Fibroblast of skin of left quadriceps (primary cell): ENCODE measurements at places on chromosomes 16 and 17.

DNA sequence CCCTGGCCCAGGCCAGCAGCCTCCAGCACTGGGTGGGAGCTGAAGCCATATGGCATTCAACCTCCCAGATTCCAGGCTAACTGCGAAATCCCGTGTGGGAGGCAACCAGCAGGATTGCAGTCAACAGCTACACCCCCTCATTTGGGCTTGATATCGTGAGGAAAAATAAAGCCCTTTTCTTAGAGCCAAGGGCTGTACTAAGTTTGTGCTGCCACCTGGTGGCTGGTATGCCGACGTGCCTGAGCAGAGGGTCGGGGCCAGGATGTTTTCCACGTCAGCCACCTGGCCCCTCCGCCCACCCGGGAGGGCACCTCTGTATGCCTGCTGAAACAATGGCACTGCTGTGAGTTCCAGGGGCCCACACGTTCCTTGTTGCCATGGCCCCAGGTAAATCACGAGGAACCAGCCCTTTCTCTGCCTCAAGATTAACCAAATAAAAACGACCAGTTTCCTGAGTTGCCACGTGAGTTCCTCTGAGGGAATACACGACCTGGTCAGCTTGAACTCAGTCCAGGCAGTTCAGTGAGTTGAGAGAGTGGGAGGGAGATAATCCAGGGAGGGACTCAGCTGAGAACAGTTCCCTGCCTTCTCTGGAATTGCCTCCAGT, 9.0 kb downstream of the TMEM98 start:
- DNase-seq: peak; percentile 41

DNA sequence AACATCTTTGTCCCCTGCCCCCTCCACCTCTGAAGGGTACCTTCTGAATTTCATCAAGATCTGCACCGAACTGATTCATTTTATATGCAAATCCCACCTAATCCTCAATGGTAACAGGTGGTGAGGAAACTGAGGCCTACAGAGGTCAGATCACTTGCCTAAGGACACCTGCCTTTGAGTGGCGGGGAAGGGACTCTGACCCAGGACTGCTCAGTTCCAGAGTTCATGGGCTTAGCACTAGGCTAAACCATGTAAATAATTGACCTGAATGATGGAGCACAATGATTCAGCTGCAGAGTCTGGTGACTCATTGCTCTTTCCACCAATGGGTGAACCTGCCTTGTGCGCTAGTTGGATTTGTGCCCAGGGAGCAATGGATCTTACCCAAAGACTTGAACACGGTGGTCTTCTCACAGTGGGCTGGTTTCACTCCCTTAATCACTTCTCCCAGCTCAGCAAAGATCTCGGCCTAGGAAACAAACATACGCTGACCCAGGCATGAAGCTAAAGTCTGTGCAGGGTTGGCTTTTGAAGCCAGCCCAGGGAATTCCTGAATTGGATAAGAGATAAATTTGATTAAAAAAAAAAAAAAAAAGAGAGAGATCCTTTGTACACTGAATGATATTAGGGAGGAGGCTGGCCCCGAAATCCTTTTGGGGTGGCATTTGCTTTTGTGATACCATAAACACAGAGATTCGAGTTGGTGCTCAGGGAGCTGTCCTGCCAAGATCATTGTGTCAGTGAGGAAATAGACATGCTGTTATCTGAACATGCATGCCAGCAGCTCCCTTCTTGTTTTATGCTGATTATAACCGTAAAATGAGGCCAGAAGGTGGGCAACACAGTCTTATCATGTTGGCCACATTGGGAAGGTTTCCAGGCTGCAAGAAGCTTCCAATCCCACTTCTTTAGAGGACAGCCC, 17.0 kb downstream of the CRYM start:
- peak; percentile 69 for DNase-seq

DNA sequence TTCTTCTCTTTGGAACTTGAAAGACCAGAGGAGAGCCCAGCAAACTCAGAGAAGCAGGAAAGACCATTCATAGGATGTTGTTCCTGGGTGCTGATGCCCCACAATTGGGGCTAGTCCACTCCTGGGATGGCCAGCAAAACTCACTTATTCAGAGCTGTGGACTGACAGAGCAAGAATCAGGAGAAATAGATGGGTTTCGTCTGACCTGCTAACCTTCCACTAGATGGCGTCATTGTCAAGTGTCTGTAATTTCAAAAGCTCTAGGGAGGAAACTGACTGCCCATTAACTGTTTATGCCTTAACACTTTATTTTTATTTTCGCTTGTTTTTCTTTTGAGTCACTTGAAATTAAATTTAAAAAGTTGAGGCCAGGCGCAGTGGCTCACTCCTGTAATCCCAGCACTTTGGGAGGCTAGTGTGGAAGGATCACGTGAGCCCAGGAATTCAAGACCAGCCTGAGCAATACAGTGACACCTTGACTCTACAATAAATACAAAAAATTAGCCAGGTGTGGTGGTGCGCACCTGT, 28.7 kb upstream of the MILR1 start:
- peak; percentile 64 for DNase-seq

DNA sequence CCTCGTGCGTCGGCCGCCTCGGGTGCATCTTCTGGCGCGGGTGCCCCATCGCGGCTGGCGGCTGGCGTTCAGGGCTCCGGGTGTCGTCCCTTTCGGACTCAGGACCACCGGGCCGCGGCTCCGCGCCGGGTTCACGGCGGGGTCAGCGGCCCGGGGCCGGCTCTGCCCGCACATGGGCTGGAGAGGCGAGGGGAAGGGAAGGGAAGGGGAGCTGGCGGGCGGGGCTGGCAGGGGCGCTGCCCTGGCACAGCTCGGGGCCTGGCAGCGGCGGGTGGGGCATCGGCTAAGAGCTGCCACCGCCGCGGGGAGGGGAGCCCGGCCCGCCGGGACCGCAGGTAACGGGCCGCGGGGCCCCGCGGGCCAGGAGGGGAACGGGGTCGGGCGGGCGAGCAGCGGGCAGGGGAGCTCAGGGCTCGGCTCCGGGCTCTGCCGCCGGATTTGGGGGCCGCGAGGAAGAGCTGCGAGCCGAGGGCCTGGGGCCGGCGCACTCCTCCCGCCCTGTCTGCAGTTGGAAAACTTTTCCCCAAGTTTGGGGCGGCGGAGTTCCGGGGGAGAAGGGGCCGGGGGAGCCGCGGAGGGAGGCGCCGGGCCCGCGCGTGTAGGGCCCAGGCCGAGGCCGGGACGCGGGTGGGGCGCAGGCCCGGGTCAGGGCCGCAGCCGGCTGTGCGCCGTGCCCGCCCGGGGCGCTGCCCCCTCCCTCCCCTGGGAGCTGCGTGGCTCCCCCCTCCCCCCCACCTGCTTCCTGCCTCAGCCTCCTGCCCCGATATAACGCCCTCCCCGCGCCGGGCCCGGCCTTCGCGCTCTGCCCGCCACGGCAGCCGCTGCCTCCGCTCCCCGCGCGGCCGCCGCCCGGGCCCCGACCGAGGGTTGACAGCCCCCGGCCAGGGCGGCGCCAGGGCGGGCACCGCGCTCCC, 646 bp downstream of the HIC1 start:
- DNase-seq: no peak

DNA sequence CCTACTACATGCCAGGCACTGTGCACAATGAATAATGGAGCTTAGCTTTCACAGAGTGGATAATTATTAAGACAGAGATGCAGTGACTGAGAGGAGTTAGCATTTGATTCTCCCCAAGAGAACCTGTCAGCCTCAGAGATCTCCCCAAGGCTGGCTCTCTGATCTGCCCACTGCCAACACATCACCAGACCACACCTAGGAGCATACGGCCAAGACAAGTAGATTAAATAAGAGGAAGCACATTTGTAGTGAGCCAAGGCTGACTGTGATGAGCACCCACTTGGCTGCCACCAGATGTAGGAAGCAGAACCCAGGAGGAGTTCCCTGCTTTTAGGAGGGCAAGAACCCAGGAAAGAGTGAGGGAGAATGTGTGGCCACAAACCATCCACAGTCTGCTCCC, 130.1 kb downstream of the SPACA3 start:
- no peak for DNase-seq
